ENCODE measurements at places on chromosomes 5 and 9.

GRCh38 chr9:107332883-107333282, 49.8 kb downstream of the RAD23B start:
- no peak for DNase-seq

DNA sequence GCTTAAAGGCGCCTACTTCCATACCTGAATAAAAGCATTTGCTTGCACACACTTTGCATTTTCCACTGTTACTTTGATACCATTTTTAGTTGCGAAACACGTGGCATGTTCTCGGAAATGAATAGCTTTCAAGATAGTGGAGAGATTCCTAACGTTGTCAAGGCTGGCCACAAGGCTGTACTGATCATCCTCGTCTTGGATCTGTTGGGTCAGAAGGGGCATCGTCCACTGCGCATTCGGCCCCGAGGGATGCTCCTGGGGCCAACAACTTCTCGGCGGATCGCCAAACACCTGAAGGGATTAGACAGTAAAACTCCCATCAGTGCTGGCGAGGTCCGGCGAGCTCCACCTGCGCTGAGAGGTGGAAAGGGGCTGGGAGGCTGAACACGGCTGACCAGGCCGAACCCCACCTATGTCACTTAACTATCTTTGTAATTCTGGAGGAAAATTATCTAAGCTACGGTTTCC, 599 bp downstream of the RAD1 start:
- no peak for DNase-seq

DNA sequence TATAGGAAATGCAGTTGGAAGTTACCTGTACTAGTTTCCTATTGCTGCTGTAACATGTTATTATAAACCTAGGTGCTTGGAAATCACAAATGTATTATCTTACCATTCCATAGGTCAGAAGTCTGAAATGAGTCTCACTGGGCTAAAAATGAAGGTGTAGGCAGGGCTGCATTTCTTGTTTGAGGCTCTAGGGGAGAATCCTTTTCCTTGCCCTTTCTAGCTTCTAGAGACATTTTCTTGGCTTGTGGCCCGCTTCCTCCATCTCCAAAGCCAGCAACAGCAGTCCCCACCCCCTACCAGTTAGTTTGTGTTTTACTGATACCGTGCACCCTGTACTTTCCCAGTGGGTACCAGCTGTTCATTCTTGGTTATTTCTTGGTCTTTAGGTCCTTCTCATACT, 153.3 kb downstream of the SLF1 start:
- no peak for DNase-seq

- DNase-seq = no peak
Measured at GRCh38 chr9:127838375-127839078, 15.9 kb downstream of the ENG start.

DNA sequence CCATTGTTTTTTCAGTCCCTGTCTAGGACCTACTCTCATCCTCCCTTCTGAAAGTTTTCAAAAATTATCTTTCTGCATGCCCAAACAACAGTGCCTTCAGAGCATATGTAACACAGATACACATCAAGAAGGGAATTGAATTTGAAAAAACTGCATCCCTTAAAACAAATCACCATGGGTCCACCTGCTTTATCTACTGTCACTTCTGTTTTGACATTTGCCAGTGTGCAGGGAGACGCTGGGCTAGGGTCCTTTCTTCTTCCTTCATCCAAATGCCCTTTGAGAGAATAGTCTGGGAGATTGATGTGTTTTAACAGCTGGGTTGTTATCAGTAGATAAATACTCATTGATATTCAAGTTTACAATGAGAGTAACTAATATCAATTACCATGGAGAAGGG, 1630.1 kb downstream of the MAT2B start:
- no peak for DNase-seq

GRCh38 chr5:78922879-78923621, 62.1 kb downstream of the ARSB start:
- no peak for DNase-seq

DNA sequence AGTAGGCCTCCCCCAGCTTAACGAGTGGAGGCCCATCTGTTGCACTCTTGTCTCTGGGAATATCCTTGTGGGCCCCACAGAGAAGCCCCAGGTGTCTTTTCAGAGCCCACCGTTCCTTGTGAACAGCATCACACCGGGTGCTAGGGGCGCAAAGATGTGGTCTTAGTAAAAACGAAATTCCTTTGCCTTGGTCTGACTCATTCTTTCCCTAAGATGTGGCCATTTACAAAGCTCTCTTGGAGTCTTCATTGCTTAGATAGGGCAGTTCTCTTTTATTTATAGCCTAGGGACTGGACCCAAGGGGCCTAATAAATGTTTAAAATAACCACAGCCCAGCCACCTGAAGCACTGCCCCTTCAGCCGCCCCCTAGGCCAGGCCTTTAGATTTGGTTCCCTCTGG, 52.8 kb upstream of the RPL26L1 start:
- no peak for DNase-seq

GRCh38 chr9:22216730-22217172, 207.6 kb upstream of the CDKN2B start:
- DNase-seq = no peak

- no peak for DNase-seq
Measured at GRCh38 chr5:92886751-92887150, 694.3 kb downstream of the NR2F1-AS1 start.

DNA sequence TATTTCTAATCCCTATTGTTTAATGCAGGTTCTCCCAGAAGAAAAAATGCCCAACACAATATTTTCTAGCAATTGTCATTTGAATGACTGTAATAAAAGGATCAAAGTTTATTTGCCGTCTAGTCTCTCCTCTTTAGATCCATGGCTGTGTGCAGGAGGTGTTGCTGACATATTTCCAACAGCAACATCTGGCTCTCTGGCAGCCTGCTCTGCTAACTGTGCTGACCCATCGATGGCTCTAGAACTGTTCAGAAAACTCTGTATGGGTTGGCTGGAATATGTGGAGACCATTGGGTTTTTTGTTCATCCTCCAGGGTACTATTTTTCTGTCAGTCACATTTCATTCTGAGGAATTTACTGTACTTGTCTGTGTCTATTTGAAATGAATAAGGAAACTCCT, 202.0 kb upstream of the SLC27A6 start:
- DNase-seq = no peak

GRCh38 chr9:93436655-93437407, 14.7 kb upstream of the FAM120A start:
- DNase-seq = no peak

- DNase-seq = no peak
Measured at GRCh38 chr5:14223372-14223771, 80.2 kb downstream of the TRIO start.

GRCh38 chr5:170553218-170553617, 49.4 kb downstream of the KCNIP1 start:
- no peak for DNase-seq

Measured in T-helper 22 cell (primary cell).